ENCODE measurements at places on chromosomes 1 and 21.

DNA sequence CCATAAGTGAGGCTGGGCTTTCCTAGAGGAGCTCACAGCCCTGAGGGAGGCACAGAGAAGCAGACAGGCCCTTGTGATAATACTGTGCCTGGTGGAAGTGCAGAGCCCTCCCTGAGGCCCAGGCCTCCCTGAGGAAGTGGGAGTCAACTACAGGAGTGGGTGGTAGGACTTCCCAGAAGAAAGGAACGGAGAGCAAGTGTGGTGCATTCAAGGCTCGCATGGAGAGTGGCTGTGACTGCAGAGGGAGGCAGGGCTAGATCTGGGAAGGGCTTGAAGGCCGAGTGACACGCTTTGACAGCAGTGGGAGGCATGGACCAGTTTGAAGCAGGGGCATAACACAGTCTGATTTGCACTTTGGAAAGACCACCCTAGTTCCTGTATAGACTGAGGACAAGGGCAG is 37.3 kb downstream of the AZIN2 start:
- DNase-seq, result no peak

- no peak for DNase-seq
These were observed 708.4 kb downstream of the KCNT2 start for GRCh38 chr1:195899762-195900352.

DNA sequence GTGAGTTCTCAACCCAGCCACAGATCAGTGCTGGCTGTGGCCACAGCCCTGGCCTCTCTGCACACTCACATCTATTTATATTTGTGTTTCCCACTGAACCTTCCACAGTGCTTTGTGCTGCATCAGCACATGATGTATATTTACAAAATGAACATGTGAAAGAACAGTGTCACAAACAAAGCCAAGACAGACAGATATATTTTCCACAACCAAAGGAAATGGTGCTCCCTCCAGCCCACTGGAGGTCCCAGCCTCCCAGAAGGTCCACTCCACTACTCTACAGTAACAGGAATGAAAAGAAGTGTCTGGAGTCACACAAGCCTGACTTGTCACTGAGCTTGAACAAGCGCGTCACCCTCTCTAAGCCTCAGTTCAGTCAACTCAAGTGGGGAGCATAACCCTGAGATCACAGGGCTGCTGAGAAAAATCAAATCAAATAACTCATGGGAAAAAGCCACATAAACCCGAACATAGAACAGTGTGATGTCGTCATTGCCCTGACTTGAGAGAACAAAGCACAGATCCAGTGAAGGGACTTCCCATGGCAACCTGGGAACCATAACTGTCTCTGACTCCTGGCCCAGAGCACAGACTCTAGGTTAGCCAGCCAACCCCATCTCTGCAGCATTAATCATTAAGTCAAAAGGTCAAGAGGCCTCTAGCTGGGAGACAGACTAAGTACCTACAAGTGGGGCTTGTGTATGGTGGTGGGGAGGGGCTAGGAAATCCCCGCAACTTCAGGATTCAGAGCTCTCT is 121.2 kb downstream of the TRABD2B start:
- DNase-seq, result peak; percentile 94

GRCh38 chr1:172351754-172352161 is 68.7 kb upstream of the C1orf105 start:
- DNase-seq, result no peak

GRCh38 chr1:48472638-48473037 is 634 bp upstream of the SPATA6 start:
- DNase-seq, result no peak

DNA sequence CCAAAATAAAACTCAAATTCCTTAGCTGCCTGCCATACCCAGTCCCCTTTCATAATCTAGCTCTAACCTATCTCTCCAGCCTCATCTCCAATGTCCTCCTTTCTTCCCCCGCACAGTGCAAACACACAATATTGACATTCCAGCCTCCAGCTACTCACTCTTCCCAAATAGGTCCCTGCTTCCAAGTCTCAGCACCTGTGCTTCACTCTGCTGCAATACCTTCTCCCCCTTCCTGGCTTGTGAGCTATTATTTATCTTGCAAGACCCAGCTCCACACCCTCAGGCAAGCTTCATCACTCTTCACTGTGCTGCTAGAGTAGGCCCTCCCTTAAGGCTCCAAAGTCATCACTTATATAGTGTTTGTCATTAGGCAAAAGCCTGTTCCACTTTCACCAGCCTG is 9.7 kb downstream of the PLPP3 start:
- peak; percentile 96 for DNase-seq

- DNase-seq, result no peak
These were observed 180.7 kb downstream of the ETS2 start for GRCh38 chr21:38986406-38986805.

- DNase-seq, result no peak
These were observed 11.8 kb downstream of the ACOT11 start for GRCh38 chr1:54559771-54560231.

DNA sequence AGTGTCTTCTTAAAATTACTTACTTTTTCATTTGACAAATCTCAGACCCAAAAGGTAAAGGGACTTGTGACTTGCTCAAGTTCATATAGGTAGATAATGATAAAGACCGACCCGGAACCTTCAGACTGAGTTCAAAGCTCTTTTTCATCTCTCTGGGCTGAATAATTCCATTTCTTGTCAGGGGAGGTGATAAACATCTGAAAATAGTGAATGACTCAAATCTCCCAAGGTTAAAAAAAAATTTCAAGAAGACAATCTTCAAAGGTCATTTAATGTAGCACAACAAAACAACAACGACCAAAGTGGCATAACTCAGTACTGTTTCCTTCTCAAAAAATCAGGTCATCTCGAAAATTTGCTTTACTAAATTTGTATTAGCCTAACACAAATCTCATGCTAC is 20.6 kb downstream of the LUZP1 start:
- no peak for DNase-seq

GRCh38 chr1:46438346-46438745 is 44.2 kb downstream of the FAAH start:
- DNase-seq, result no peak

DNA sequence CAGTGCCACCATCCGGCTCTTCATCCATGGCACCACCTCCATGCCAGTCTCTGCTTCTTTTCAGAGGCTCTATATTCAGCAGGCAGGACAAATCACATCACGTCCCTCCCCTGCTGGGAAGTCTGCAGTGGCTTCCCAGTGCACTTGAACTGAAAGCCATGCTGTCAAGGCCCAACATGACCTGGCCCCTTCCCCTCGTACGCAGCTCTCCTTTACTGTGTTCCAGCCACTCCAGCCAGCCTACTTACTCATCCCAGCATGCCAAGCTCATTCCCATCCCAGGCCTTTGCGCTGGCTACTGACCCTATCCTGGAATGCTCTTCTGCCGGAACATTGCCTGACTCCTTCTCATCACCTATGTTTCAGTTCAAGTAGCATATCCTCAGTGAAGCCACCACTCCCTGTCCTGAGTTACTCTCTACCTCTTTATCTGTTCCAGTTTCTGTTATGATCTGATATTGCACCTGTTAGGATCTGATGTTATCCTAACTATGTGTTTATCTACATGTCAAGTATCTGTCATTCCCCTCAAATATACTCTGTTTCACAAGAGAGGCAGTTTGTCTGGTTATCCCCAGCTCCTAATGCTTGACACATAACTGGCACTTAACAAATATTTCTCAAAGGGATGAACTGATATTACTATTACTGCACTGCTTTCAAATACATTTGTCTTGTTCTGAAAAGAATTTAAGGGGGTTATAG is 101.2 kb upstream of the F3 start:
- no peak for DNase-seq

DNA sequence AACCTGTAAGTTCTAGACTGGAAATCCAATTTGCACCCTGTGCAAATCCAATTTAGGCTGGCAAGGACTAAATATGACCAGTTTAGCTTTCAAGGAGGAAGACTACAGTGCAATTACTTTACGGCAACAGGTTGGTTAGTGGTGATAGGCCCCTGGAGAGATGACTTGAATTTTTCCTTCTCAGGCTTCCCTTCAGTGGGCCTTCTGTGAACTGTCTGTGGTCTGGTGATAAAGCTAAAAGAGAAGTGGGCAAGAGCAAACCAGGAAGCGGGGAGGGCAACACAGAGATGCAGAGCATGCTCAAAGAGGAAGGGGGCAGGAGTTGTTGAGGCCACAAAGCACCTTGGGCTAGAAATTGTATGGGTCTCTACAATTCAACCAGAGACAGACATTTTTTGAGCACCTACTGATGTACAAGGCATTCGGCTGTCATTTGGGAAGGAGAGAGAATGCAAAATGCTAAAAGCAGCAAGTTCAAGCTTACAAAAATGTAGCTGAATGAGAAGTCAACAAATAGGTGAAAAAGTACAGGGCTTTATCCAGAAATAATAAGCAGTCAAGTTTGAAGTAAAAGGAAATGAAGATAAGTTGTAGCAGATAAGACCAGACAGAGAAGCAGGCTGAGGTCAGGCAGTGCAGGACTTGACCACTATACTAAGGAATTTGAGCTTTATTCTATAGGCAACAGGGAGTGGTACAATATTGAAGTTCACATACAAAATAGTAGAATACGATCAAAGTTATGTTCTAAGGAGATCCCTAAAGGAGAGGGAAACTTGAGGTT is 23.9 kb downstream of the INPP5B start:
- no peak for DNase-seq

DNA sequence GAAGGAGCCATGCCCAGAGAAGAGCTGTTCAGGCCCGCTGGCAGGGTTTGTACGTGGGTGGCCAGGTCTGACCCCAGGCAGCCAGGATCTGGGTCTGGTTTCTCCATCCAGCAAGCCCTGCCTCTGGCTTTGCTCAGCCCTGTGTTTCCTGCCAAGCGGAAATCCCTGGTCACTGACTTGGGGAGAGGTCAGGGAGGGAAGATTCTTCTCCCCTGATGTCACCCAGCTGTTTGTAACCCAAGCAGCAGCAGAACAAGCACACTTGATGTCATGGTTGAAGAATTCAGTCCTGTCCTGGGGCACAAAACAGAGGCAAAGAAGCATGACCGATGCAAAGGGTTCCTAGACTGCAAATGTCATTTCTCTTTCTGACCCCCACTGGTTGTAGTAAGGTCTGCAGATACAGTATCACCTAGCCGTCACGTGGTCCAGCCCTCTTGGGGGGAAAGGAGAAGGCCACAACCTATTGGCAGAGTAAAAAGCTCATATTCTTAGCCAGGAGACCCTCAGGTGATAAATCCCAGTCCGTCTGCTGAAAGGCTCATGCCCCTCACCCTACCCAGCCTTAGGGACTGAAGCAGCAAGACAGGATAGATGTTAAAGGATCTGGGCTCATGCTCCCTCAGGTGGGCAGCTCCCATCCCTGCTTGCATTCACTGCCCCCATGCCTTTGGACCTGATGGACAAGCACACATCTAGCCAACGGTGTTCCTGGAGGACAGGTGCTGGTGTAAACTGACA is 120.9 kb downstream of the SYT2 start:
- DNase-seq, result no peak

- no peak for DNase-seq
These were observed 18.9 kb downstream of the METTL13 start for GRCh38 chr1:171800342-171800741.

GRCh38 chr21:14306126-14306907 is 76.6 kb downstream of the HSPA13 start:
- DNase-seq, result no peak

GRCh38 chr1:199751506-199751905 is 276.0 kb upstream of the NR5A2 start:
- DNase-seq, result no peak

- DNase-seq, result no peak
These were observed 27.7 kb downstream of the PPP1R12B start for GRCh38 chr1:202376247-202376646.

GRCh38 chr1:905811-906599 is 17.7 kb upstream of the SAMD11 start:
- no peak for DNase-seq

- DNase-seq, result no peak
These were observed 5.0 kb downstream of the HAPLN2 start for GRCh38 chr1:156623946-156624813.

DNA sequence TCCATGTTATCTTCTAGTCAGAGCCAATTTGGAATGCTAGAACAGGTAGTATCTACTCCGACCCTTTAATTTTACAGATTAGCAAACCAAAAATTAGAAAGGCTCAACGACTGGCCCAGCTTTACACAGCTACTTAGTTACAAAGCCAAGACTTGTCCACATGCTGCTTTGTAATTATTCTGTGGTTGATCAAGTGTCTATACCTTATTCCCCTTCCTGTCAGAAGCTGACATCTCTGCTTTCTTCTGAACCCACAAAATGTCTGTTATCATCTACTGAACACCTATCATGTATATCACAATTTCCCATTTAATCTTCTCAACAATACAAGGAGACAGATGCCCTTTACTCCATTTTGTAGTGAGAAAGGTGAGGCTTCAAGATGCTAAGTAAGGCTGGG is 15.6 kb downstream of the TGFBR3 start:
- no peak for DNase-seq

GRCh38 chr1:5986018-5986417 is 6.2 kb downstream of the NPHP4 start:
- DNase-seq, result no peak

DNA sequence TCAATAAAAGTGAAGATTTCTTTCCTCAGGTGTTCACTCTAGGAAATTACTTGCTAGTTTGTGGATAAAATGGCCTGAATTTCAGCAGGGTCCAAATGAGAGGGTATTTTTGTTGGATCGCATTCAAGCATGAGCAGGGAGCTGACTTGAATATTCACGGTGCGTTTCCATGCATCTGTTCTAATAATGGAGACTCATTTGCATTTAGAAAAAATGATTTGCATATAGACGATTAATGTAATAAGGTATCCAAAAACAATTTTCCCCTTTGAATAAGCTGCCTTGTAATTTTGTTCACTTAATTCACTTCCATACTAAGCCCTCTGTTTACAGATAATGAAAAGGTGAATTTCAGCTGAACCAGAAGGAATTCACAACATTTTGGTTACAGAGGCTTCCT is 130.9 kb upstream of the AJAP1 start:
- DNase-seq, result no peak

DNA sequence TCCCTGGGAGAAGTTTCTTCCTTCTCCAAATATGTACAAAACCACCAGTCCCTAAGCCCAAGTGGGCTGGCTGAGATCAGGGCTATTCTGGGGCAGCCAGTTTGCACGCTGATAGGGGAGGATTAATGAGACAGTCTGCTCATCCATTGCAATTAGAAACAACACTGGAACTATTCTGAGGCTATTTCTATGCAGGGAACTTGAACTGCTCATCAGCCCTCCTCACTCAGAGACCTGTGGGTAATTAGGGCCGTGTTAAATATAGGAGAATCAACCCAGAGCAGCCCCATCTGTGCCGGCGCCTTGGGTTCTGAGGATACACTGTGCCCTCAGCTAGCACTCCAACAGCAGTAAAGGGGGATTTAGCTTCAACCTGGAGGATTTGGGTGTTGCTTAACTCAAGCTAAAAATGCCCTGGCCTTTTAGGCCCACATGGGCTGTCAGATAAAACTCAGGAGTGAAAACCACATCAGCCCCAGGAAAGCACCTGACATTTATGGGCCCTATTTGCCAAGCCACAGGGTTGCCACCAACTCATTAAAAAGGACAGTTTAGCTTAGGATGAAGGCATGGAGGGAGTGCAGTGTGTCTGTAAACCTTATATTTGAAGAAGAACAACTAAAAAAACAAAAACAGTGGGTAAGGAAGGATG is 53.9 kb downstream of the DUSP10 start:
- DNase-seq, result no peak

GRCh38 chr1:147579532-147579931 is 38.2 kb downstream of the BCL9 start:
- no peak for DNase-seq

Data from NCI-H2029 treated with DMSO at 0.1 percent for 48 hours (cell line).